ENCODE measurements at places on chromosomes 7 and 10. TPM values are rescaled to one million over a fixed set of nuclear protein-coding genes. Genes with fewer than 3 reads are reported as not detected.

DNA sequence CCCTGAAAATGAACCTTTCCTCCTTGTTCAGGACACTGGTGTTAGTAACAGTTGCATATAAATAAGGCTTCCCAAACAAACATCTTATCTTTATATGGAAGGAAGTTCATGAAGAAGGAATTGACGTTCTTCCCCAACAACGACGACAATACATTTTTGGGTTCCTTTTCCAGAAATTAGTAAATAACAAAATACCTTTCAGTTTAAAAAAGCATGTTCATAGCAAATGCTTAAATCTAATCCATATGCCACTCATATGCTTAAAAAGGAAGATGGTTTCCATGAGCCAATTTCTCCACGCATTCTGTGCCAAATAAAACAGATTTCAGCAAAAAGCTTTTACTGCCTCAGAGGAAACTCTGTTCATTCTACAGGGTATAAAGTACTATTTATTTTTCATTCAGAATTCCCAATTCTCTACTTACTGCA, 182.6 kb downstream of the COBL start:
- no peak for DNase-seq

The TMUB1 gene
- 85.3 TPM for total RNA-seq

GRCh38 chr10:59004392-59004791, 172.1 kb upstream of the PHYHIPL start:
- no peak for DNase-seq

DNA sequence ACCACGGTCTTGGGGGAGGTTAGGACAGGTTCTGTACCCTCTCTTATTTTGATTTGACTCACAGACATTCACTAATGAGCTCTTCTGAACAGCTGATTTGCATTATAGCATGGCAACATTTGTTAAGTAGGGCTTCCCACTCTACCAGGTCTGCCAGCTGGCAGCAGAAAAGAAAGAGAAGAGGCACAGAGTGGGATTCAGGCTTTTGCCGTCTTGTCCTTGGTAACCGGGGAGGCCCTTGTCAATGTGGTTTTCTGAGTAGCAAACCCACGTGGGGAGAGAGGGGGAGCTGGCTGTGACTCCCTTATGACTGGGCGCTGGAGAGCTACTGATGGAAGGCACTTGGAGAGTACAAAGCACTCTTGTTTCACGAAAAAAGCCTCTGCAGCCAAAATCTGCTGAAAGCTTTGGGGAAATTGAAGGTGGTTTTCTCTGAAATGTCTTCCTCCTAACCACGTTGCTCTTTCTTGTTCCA, 355.3 kb upstream of the GALNT17 start:
- no peak for DNase-seq

- DNase-seq = no peak
Observed at GRCh38 chr10:121796342-121796741, 131.5 kb downstream of the ATE1 start.

GRCh38 chr10:99709480-99710229, 22.3 kb downstream of the COX15 start:
- DNase-seq = no peak

GRCh38 chr10:108452533-108452932, 1288.0 kb upstream of the SORCS1 start:
- no peak for DNase-seq

The HMX2 gene
- total RNA-seq = not detected

The HOXA1 gene
- 0.28 TPM for total RNA-seq

The COL13A1 gene
- total RNA-seq = not detected

GRCh38 chr7:1848911-1849311, 178.8 kb downstream of the ELFN1 start:
- DNase-seq = no peak

DNA sequence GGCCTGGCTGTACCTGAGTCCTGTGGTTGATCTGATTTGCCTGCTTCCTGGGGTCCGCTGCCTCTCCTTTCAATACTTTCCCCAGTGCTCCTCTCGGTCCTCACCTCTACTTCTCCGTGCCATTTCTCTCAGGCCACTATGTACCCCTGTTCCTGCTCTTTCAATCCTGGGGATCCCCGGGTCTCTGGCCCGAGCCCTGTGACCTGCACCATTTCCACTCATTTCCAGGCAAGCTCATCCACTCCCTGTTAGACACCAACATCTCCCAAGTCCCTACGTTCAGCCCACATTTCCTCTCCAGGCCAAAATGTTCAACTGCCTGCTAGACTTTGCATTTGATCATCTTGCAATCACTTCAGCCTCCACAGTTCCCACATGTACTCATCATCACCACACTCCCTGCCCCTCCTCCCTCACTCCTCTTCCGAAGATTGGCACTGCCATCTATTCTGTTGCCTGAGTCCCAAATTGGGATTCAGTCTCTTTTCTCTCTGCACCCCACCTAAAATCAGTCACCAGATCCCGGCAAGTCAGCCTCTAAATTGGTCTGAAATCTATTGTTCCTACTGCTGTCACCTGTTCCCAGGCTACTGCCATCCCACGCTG, 34.4 kb upstream of the ZMIZ1 start:
- no peak for DNase-seq

DNA sequence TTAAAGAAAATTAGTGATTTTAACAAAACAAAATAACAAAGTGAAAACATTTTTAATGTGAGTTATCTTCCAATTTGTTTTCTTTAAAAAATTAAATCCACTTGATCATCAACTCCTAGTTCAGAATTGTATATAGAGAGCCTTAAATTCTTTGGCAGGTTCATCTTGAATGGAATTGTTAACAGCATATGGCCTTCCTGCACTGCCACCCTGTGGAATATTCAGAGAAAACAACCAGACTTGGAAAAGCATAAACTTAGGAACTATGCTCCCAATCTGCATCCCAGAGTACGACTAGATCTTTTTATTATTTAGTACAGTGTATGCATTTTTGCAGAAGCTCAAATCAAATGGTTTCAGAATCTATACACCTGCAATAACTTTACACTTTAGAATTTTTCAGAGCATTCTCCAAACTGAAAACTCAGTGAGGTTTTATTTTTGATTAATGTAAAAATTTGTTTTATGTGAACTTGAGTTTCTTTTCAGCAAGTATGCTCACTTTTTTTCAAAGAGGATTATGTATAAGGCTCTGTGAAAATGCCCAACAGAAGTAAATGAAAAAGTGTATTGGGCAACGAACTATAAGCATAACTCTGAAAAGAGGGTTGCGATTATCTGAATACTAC, 44.9 kb upstream of the ANK3 start:
- DNase-seq = no peak

The PNLIPRP1 gene
- 1.0 TPM for total RNA-seq

GRCh38 chr7:107827501-107827900, 24.5 kb upstream of the SLC26A3 start:
- no peak for DNase-seq

The ANKRD16 gene
- total RNA-seq = 9.6 TPM

The CYP26A1 gene
- total RNA-seq = not detected

DNA sequence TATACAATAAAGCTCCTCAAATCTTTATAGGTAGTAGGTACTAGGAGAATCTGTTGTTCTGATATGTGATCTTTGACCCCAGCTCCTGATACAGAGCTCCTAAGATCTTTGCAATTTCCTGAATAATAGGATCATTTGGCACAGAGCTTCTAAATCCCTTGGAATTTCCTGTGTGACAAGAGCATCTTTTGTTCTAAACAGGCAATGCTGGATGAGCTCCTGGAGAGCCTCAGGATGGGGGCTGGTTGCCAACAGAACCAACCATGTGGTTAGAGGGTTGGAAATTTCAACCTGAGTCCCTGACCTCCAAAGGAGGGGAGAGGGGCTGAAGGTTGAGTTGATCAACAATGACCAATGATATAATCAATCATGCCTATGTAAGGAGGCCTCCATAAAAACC, 629.0 kb downstream of the CCSER2 start:
- no peak for DNase-seq

DNA sequence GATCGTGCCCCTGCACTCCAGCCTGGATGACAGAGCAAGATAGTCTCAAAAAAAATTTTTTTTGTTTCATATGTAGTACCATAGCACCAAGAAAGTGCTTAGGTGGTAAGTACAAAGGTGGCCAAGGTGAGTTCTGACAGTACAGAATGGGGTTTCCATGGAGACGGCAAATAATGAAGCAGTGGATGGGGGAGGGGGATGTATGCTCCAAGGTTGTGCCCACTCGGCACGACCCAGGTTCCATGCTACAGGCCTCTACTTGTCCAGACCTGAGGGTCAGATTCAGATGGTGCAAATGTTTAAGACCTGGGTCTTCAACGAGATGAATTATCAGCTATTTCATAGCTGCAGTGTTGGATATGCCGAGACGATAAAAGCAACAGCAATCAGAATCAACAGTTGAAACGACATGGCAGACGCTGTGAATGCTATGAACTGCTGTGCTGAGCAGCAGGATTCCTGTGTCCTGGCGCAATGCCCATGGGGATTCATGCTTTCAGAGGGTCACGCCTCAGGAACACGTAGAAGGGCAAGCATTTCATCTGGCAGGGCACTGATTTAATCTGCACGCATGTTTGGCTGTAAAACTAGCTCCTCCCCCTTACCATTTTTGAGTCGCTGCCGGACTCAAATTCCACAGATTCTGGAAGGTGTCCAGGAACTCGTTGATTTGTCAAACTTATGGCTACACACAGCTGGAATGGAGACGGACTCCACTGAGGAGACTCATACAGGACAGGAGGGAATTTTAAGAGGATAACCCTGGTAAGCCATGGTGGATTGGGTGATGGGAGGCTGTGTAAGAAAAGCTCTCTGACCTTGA, 256.5 kb downstream of the FRMD4A start:
- no peak for DNase-seq

DNA sequence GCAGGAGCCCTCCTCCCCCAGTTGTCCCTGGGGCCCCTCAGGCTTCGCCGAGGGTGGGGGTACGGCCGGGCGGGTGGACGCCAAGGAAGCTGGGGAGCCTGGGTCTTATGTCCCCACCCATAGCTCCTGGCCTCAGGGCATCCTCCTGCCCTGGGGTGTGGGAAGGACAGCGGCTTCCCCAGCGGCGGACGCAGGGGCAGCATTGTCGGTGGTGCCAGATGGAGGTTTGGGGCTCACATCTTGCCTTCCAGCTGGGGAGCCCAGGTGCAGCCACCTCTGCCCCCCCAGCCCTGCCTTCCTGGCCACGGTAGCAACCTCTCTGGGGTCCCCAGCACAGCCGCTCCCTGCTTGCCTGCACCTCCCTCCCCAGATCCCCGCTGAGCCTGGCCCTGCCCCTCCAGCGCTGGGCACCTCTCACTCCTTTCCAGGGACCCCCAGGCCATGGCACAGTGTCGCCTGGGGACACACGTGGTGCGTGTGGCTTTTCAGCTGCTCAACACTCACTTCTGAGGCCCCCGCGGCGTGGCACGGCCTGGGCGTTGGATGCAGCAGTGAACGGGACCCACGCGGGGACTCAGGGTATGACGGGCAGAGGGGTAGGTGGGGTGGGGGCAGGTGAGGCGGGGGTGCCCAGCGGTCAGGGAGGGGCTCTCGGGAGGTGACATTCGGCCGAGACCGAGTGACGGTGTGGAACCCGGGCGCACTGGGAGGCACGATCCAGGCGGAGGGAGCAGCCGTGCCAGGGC, 53.1 kb downstream of the UNCX start:
- DNase-seq = no peak

GRCh38 chr7:135959646-135960363, 17.4 kb downstream of the MTPN start:
- no peak for DNase-seq

The PIP gene
- total RNA-seq = not detected

- DNase-seq = no peak
Observed at GRCh38 chr7:120014925-120015465, 258.0 kb upstream of the KCND2 start.

The CARD11 gene
- 87.6 TPM for total RNA-seq

- DNase-seq = no peak
Observed at GRCh38 chr7:2158331-2159175, 74.2 kb downstream of the MAD1L1 start.

DNA sequence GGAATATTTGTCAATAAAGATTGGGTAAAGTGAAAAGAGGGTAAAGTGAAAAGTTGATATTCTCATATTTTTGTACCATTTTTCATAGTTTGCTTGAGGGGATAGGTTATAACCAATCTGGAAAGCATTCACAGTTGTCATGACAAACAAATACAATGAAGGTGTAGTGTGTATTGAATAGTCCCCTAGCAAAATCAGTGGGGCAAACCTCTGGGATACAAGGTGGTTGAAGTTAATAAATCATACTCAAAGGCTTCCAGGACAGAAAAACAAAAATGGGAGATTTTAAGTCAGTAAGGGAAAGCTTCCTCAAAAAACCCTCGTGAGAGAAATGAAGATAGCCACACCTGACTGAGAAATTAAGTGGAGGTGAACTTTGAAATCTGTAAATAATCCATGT, 39.4 kb downstream of the PHTF2 start:
- no peak for DNase-seq

The NCOA4 gene
- 90.7 TPM for total RNA-seq

DNA sequence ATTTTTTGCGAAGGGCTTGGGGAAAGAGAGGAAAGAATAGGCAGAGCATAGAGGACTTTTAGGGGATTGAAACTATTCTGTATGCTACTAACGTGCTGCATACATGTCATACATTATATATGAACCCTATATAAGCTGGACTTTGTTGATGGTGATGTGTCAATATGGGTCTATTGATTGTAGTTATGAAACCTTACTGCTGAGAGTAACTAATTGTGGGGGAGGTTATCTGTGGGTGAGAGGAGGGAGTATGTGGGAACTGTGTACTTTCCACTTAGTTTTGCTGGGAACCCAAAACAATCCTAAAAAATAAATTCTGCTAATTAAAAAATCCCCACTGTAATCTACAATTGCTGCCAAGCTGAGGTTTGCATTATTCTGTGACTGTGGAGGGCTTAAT, 15.3 kb upstream of the CYP2C19 start:
- DNase-seq = no peak

DNA sequence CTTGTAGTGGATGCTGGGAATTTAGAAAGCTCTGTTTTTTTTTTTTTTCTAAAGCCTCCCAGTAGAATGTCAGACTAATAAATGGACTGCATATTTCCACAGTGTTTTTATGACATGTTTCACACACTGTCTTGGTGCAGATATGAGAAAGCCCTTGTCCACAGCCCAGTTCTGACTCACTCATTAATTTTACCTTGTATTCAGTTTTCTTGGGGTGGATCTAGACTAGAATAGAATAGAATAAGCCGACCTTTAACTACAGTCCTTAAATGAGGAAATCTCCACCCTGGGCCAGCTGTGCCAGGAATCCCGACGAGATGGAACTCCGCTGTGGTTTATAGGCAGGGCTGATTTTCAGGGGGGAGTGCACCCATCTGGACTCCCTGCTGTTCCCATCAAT, 274.7 kb downstream of the NRG3 start:
- no peak for DNase-seq

Data from activated T-cell treated with anti-CD3 and anti-CD28 coated beads, Interleukin-2, amount 50 U/mL, for 4 hours (primary cell).